ENCODE measurements at places on chromosomes 11 and 22.
A peak's percentile ranks its signal among the peaks of the same experiment; 100 is the strongest.

DNA sequence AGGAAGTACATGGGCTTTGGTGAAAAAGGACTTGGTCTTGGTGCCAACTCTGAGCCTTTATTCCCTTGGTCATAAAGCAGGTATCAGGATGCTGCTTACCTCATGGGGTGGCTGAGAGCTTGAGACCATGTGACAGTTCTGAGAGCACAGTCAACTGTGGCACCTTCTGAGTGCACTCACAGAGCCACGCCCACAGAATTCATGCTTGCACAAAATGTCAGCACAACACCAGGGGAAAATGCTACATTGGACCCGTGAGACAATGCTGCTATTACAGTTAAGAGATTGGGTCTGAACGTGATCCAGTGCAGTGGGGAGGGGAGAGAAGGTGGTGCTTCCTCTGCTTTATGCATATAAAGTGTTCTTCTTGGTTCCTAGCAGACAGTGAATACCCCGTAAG is 79.5 kb upstream of the SPON1 start:
- DNase-seq = no peak

DNA sequence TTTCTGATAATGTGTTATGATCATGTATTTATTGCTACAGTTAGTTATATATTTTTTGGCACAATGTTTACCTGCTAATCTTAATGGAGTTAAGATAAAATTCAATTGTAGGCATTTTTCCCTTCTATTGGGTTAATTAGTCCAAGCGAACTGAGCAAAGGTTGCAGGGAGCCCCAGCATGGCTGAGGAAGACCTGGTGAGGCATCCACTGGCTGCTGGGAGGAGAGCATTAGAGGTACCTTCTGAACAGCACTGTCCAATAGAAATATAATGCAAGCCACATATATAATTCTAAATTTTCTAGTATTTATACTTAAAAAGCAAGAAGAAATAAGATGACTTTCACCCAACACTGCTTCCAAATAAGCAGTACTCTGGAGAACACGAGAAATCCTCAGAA is 689 bp upstream of the TMEM126A start:
- DNase-seq = no peak

- DNase-seq = peak; percentile 99
Measured at GRCh38 chr11:85718991-85719807, 33.2 kb upstream of the CCDC89 start.

- peak; percentile 86 for DNase-seq
Measured at GRCh38 chr11:8732748-8733241, 50.2 kb downstream of the RPL27A start.

GRCh38 chr11:65589444-65590239 is 6.0 kb downstream of the KCNK7 start:
- no peak for DNase-seq

- DNase-seq = no peak
Measured at GRCh38 chr11:20075627-20076026, 84.6 kb downstream of the DBX1 start.

GRCh38 chr11:86483940-86484794 is 109.5 kb downstream of the CCDC81 start:
- DNase-seq = peak; percentile 98

DNA sequence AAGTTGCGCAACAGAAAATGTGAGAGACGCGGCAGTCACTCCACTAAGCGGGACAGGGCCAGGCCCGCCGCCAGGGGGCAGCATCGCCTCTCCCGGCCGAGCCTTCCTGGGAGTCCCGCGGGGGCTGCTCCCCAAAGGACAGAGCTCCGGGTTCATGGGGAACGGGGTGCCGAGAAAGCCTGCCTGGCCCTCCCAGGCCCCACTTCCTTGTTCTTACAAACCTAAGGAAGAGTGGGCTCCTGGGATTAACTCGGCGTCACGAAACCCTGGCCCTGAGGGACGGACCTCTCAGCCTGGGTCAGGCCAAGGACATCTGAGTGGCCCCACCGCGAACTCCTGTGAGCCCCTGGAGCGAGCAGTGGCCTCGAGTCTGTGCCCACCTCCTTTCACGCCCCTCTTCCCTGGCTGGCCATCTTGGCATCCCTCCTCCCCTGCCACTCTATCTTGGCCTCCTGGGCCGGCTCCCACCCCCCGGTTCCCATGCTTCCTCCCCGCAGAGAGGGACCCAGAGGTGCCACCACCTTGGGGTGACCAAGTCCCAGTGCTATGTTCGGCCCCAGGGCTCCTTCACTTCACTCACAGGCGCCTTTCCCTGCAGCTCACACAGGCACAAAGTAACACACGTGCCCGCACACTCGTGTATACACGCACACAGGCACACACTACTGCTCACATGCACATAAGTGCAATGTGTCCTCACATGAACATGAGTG is 99.9 kb upstream of the FGF3 start:
- DNase-seq = peak; percentile 16

- DNase-seq = no peak
Measured at GRCh38 chr11:120134931-120135228, 3.0 kb downstream of the TRIM29 start.

DNA sequence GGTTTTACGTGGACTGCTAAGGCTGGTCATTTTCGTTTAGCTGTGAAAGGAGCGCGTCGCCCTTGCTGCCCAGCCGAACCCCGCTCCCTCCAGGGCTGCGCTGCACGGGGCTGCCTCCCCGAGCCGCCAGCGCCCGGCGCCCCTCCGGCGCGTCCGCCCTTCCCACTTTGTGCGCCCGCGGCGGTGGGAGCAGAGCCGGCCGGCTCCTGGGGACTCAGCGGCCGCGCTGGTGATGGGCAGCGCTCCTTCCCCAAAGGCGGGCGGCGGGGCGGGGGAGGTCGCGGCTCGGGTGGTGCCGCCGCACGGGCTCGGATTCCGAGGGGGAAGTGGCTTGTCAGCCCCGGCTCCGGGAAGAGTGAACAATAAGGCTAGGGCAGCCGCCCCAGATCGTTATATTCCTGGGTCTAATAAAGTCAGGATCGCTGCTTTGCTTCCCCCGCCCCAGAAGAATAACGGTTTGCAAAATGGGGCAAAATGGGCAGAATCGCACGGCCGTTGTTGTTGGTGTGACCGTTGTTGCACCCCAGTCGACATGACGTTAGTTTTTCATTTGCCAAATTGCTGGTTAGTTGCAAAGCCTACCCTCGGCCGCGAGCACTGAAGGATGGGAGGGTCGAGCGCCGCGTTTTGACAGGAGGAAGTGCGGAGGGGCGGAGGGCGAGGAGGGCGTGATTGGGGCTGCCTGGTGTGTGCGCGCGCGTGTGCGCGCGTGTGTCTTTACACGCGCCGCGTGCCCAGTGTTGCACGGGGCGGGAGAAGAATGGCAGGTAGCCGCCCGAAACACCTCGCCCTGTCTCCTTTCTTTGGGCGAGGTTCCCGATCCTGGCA is 745 bp downstream of the NCAM1 start:
- DNase-seq = no peak

DNA sequence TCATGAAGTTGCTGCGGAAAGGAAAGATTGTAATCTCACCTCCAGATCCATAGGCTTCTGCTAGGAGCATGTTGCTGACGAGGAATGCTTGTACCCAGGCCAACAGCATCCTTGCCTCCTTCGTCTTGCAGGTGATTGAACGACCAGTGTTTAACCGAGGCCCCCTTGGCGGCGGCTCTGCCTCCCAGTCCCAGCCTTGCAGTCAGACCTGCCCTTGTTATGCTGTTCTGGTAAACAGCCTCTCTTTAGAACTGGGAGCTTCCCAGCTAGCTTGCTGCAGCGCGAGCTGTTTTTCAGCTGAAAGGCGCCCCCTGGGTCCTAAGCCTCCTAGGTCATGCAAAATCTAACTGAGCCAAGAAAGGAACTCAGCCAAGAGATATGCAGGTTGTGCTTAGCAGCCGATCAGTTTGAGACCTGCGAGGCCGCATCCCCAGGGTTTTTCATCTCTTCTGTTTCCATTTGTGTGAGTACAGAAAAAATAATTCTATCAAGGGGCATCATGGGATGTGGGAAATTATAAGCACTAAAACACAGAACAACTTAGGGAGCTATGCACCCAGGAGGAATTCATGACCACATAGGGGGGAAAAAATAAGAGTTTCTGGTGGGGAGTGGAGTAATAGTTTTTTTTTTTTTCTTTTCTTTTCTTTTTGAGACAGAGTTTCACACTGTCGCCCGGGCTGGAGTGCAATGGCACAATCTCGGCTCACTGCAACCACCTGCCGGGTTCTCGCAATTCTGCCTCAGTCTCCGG is at the start of gene PIK3IP1:
PIK3IP1 (minus strand) TSS at position 253 of the 754 bp plus-strand sequence; CDS start at position 109, 144 bp downstream.
- peak; percentile 75 for DNase-seq

- no peak for DNase-seq
Measured at GRCh38 chr11:12408156-12408770, 30.9 kb downstream of the PARVA start.

GRCh38 chr11:125141686-125142535 is 22.6 kb upstream of the PKNOX2 start:
- no peak for DNase-seq

DNA sequence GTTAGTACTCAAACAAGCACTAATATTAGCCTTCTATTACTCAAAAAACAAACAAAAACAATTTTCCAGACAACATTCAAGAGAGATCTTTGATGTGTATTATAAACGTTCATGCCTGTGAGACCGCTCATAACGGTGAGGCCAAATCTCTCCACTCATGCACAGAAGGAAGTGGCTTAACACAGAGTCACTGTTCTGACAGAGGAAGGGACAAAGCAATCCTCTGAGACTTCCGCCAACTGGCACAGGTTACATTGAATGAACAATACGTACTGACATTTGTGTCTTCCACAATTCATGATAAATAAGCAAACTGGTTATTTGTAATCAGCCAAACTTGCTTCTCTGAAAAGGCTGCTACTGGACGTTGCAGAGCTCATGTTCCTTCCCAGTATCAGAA is 30.5 kb downstream of the CHKA start:
- no peak for DNase-seq

GRCh38 chr11:119889111-119889510 is 160.1 kb upstream of the NECTIN1 start:
- no peak for DNase-seq

DNA sequence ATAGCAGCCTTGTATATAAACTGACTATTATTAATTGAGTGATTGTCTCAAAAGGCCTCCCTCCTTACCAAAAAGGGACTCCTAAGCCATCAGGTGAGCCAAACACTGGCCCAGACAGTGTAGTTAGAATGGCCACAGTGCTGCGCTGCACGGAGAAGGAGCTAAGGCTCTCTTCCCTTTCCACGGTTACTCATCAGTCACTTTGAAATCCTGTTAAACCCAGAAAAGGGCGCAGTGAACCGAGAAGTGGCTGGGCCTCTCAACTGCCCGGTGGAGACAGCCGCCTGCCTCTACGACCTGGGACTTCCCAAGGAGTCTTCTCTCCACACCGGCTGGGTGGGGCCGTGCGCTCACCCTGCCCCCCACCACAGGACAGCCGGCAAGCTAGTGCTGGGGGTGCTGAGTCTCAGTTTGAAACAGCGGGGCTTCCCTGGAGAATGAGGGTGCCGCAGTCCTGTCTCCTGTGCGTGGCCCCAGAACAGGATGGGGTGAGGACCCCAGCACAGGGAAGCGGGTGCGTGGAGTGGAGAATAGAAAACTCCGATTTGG is 1.3 kb downstream of the MYH9 start:
- DNase-seq = no peak

- DNase-seq = no peak
Measured at GRCh38 chr22:36923131-36923788, 9.8 kb downstream of the CSF2RB start.

GRCh38 chr22:43039800-43040199 is 24.9 kb upstream of the PACSIN2 start:
- DNase-seq = no peak

DNA sequence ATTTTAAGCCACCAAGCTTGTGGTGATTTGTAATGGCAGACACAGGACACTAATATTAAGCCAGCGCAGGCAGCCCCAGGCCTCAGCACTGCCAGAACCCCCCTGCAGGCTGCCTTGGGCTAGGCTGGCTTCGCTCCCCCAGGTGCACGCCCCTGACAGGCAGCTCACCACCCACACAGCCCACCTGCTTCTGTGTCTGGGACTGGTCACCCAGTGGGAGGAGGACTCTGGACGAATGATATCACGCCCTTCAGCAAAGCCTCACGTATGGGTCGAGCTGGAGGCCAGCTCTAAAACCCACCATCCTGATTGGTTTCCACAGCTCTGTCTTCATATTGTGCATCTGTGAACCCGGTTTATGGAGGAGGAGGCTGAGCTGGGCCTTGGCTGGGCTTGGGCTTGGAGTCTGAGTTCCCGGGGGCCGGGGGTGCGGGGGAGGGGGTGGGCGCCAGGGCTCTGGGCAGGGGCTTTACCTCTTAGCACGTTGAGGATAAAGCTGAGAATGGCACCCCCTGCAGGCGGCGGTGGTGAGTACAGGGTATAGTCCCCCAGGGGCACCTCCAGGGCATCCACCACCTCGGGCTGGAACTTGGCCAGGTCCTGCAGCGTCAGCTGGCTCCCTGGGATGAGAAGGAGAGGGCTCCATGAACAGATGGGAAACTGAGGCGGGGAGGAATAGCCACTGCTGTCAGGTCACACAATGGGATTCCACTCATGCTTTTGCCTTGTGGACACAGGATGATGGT is 13.8 kb downstream of the GGT5 start:
- no peak for DNase-seq

DNA sequence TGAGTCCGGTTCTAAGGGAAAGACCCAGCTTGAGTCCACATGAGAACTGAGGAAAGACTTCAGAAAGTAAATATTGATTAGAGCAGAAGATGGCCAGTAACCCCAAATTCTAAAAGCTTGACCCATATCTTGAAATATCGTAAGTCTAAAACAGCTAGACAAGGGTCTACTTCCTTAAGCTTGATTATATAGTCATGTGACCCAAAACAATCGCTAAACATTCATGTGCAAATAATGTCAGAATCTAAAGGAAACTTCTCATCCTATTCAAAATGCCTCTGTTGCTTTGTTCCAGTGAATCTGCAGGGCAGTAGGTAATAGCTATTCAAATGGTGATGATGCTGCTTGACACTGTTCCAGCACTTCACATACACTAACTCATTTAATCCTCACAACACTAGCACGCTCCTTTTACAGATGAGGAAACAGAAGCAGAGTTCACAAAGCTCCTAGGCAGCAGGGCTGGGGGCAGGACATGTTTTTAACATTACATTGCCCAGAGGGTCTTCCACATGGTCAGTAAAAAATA is 52.6 kb downstream of the TCF20 start:
- no peak for DNase-seq

DNA sequence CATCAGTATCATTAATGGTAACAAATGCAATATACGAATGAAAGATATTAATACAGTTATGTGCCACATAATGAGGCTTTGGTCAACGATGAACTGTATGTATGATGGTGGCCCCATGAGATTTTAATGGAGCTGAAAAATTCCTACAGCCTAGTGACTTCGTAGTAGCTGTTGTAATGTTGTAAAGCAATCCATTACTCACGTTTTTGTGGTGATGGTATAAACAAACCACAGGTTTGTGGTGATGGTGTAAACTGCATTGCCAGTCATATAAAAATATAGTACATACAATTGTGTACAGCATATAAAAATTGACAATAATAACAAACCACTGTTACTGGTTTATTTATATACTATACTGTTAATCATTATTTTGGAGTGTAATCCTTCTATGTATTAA is 27.4 kb upstream of the GRIA4 start:
- no peak for DNase-seq

- no peak for DNase-seq
Measured at GRCh38 chr11:33211153-33211552, 46.0 kb upstream of the HIPK3 start.
